Testis (tissue), 5 donors: ENCODE measurements at places on chromosomes 6 and 20.

DNA sequence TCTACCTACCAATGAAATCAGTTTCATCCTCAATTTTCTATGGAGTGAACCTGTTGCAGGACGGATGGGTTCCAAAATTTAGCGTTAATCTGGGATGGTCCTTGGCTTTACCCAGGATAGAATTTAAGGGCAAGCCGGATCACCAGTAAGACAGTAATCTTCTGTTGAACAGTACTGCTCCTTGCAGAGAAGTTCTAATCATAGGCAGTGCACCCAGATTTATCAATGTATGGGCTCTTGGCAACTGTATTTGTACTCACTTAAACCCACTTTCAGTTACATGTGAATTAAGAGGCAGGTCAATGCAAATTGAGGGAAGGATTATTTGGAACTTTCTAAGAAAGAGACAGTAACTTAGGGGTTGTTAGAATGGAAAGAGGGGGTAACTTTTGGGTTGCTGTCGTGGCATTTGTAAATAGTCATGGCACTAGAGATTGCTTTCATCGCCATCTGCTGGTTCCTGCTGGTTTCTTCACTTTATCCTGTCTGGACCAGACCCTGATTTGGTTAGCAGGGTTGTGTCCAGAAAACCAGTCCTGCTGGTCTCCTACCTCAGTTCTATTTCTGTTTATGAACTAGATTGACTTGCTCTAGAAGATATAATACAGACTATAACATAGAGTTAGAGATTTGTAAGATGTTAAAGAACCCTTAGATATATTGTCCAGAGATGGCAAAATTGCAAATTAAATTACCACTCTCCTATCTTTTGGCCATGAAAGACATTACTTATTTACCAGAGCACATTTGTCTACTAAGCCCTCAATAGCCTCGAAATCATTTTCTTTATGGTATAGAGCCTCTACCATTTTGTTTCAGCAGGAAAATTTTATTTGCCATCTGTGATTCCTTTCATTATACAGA lies 646.3 kb downstream of the UTRN start:
- no peaks in the 10 kb centered on the region for H3K36me3 ChIP-seq

- no peaks in the 10 kb centered on the region for H3K4me1 ChIP-seq
- H3K4me3 ChIP-seq = no peak overlapping the region
- no peaks in the 10 kb centered on the region for H3K27me3 ChIP-seq
- H3K27ac ChIP-seq = no peak overlapping the region
- no peak for DNase-seq
Measured at GRCh38 chr6:142735204-142735603, 209.8 kb downstream of the HIVEP2 start.

- H3K4me3 ChIP-seq = no peak overlapping the region
- H3K4me1 ChIP-seq = no peaks in the 10 kb centered on the region
- H3K27me3 ChIP-seq = no peaks in the 10 kb centered on the region
- no peak for DNase-seq
- no peak overlapping the region for H3K27ac ChIP-seq
Measured at GRCh38 chr6:51617751-51618150, 469.7 kb downstream of the PKHD1 start.

DNA sequence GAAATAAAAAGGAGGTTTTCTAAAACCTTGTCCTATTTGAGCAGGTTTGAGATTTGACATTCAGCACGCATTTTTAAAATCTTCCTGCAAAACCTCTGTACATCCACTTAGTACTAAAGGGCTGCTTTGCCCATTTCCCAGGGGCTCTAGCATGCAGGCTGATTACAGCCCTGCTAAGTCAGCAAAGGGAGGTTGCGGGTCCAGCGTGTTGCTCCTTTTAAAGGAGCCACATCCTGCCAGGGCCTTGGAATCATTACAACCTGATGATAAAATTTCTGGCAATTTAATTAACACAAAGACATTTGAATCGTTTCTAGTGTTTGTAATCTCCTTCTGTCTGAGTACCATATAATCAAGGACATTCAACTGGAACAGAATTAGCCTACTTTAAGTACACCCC lies 455.1 kb upstream of the CITED2 start:
- no peak overlapping the region for H3K27ac ChIP-seq
- H3K4me3 ChIP-seq = no peak overlapping the region
- H3K36me3 ChIP-seq = no peaks in the 10 kb centered on the region
- no peaks in the 10 kb centered on the region for H3K27me3 ChIP-seq
